ENCODE measurements at places on chromosomes 1 and 21. TPM values are rescaled to one million over a fixed set of nuclear protein-coding genes. Genes with fewer than 3 reads are reported as not detected.

Gene SIPA1L2
- 45.4 TPM for total RNA-seq

Gene VAV3
- total RNA-seq: 2.0 TPM

Gene GPR137B
- 21.3 TPM for total RNA-seq

Gene FCRL1
- 0.66 TPM for total RNA-seq

Gene ZBTB8B
- under 0.01 TPM for total RNA-seq

Gene LY9
- 0.66 TPM for total RNA-seq

Gene PFKFB2
- total RNA-seq: 4.3 TPM

DNA sequence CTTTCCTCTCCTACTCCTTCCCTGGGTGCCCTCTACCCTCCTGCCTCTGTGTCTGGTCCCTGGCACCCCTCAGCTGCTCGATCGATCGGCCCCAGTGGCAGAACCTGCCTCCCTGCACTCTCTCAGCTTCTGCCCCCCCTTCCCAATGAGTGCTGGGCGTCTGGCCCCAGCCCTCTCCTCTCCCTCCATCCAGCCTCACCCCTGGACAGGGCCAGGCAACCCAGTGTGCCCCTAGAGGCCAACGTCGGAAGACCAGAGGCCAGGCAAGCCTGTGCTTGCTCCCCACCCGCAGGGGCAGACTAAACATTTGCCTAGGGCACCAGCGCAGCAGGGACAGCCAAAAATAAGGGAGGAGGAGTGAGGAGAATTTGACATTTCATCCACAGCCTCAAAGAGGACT is 43.5 kb downstream of the LGR6 start:
- DNase-seq: no peak
- no peaks in the 10 kb centered on the region for H3K36me3 ChIP-seq
- H3K27ac ChIP-seq: no peak overlapping the region
- no peaks in the 10 kb centered on the region for H3K4me1 ChIP-seq

DNA sequence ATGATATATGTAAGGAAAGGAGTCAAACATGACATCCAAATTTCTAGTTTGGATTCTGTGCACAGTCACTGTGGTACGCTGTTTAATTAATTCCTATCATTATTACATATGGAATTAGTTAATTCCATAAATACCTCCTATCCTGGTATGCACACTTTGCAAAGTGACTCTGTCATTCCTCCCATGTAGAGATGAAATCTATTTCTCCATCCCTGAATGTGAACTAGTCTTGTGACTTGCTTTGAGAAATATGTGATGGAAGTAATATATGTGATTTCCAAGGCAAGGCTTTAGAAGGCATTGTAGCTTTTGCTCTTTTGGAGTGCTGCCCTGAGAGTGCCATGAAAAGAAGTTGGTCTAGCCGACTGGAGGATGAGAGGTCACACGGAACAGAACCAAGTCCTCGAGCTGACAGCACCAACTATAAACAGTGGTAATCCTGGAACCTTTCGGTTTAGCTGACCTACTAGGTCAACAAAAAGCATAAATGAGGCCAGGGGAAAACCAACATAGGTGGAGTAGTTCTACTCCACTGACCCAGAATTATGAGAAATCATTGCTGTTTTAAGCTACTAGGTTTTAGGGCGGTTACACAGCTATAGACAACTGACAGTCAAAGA is 1.5 kb downstream of the SELENOF start:
- H3K27me3 ChIP-seq: no peaks in the 10 kb centered on the region
- H3K36me3 ChIP-seq: peaks cover 14% of the 10 kb centered on the region
- no peak for DNase-seq
- peak overlapping the region; percentile 92 for H3K4me3 ChIP-seq

GRCh38 chr1:3907031-3907534 is 7.0 kb upstream of the C1orf174 start:
- DNase-seq: no peak
- H3K4me3 ChIP-seq: no peak overlapping the region
- H3K27ac ChIP-seq: no peak overlapping the region
- peaks cover 21% of the 10 kb centered on the region for H3K27me3 ChIP-seq

DNA sequence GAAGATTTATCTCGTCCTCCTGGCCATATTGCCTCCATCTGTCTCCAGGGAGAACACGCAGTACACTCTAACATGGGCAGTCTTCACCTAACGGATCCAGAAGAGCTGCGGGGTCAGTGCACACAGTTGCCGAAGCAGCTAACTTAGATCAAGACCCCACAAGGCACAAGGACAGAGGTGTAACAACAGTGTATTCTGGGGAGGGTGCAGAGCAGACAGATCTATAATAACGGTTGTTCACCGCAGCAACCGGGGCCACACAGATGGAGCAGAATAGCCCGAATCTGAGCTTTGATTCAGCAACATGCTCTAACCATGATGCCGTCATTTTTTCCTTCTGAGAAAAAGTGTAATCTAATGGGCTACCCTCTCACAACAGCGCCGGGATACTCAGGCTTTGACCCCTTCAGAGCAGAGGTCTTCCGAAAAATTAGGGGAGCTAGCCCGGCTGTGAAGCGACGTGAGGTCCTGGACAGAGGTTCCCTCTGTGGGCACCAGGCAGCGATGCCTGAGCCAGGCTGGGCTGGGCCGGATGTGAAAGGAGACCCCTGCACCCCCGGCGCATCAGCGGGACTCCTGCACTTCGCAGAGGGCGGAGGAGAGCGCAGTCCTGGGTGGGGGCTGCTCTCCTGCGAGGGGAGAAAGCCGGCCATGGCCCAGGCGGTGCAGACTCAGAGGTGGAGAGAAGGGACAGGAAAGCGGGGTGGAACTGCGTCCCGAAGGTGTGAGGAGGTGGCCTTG is 57.5 kb downstream of the BCL9 start:
- H3K27ac ChIP-seq: peak overlapping the region; percentile 95
- H3K4me3 ChIP-seq: peak overlapping the region; percentile 88
- no peaks in the 10 kb centered on the region for H3K27me3 ChIP-seq
- peaks cover 16% of the 10 kb centered on the region for H3K4me1 ChIP-seq
- no peaks in the 10 kb centered on the region for H3K36me3 ChIP-seq

DNA sequence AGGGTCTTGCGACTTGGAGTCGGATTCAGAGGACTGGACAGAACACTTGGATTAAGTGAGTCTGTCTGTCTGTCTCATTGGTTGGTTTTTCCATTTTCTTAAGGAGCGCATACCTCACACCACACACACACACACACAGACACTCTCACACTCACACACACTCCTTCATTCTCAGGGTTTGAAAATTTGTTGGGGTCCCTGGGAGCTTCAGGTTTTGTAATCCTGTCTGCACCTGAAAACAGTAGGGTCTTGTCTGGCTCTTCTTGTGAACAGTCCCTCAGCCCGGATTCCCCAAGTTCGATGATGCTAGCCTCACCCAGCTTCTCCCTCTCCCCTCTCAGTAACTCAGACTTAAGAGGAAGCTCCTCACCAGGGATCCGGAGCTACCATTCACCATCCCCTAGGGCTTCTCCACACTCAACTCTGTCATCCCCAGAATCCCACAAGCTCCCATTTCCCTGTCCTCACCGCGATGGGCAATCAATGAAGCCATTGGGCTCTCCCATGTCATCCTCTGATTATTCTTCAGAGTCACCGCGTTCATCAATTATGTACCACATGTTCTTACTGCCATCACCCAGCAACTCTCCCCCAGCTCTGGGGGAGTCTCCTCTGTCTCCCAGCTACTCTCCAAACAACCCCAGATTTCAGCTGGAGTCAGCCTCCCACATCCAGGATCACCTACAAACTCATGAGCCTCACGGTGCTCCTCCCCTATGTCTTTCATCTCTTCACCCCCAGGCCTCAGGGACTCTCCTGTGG is 1530.9 kb upstream of the TPTE start:
- DNase-seq: peak; percentile 92
- no peak overlapping the region for H3K4me3 ChIP-seq
- no peaks in the 10 kb centered on the region for H3K36me3 ChIP-seq
- no peaks in the 10 kb centered on the region for H3K4me1 ChIP-seq
- H3K27ac ChIP-seq: no peak overlapping the region

GRCh38 chr1:17874231-17874630 is 119.1 kb downstream of the ACTL8 start:
- DNase-seq: no peak
- no peak overlapping the region for H3K4me3 ChIP-seq
- no peaks in the 10 kb centered on the region for H3K27me3 ChIP-seq

- no peaks in the 10 kb centered on the region for H3K36me3 ChIP-seq
- H3K27me3 ChIP-seq: no peaks in the 10 kb centered on the region
- peaks cover 65% of the 10 kb centered on the region for H3K4me1 ChIP-seq
- no peak for DNase-seq
These were observed 7.4 kb downstream of the STX6 start for GRCh38 chr1:181015251-181015615.

- no peak for DNase-seq
- peaks cover 7% of the 10 kb centered on the region for H3K4me1 ChIP-seq
- no peak overlapping the region for H3K27ac ChIP-seq
- peaks cover 7% of the 10 kb centered on the region for H3K36me3 ChIP-seq
These were observed 29.4 kb downstream of the FOXJ3 start for GRCh38 chr1:42305639-42306038.

DNA sequence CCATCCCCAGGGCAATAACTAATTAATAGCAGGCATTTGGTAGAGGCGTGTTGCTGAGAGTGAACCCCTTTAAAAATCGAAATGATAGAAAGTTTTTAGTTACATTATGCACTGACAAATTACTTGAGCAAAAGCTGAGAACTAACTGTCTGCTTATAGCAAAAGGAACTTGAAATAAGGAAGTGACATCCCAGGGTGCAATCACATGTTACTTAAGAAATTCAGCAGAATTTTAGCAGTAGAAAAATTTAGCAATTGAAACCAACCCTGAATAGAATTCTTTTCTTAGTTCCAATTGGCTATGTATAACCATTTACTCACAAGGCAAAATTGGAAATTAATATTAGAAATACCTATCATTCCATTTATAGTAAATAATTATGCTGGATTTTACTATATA is 139.5 kb upstream of the SAMSN1 start:
- H3K36me3 ChIP-seq: no peaks in the 10 kb centered on the region
- no peaks in the 10 kb centered on the region for H3K27me3 ChIP-seq
- no peaks in the 10 kb centered on the region for H3K4me1 ChIP-seq
- H3K4me3 ChIP-seq: no peak overlapping the region
- no peak overlapping the region for H3K27ac ChIP-seq
